Putamen (tissue), 1 donor: ENCODE measurements at places on chromosomes 7 and 10.

DNA sequence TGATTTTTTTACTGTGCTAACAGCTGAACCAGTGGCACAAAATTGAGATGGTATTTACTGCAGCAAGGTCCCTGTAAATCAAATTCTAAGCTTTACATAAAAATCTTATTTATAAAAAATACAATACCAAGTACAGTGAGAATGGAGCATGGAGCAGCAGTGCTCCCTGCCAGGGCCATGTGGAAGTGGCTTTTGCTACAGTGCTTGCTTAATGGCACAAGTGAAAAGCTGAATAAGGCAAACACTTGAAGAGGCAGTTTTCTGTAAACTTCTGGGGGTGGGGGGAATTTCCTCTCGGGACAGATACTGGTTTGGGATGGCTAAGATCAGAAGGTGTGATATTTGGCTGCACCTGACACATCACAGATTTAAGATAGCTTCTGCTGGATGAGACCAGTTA, 27.5 kb downstream of the AP3M1 start:
- DNase-seq, result no peak

GRCh38 chr7:23598296-23598695, 1.1 kb downstream of the CCDC126 start:
- DNase-seq, result no peak

GRCh38 chr7:137970253-137970975, 31.5 kb downstream of the CREB3L2 start:
- no peak for DNase-seq

DNA sequence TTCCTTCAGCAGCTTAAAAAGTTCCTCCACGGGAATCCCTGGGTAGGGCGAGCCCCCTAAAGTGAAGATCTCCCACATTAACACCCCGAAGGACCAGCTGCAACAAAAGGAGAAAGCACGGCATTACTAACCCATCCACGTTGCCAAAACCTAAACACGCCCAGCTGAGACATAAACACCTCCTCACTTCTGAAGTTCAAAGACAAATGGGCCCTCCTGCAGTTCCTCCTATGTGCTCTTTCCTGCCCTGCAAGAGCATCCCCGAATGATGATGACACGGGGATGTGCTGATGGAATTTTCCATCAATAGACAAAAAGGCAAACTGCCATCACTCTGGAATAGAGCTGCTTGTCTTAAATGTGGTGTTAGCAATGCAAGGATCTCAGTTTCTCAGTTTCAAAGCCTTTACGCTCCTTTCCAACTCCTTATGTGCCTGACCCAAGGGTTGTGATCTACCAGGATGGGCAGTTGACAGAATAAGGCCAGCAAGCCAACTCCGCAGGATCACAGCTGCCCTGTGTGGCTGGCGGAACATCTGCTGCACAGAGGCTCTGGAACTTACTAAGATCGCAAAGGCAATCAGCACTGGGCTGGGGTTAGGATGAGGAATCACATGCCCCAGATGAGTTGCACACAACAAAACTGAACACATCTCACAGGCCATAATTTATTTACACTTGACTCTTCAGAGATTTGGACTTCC, 112.7 kb downstream of the FGFR2 start:
- peak; percentile 53 for DNase-seq

DNA sequence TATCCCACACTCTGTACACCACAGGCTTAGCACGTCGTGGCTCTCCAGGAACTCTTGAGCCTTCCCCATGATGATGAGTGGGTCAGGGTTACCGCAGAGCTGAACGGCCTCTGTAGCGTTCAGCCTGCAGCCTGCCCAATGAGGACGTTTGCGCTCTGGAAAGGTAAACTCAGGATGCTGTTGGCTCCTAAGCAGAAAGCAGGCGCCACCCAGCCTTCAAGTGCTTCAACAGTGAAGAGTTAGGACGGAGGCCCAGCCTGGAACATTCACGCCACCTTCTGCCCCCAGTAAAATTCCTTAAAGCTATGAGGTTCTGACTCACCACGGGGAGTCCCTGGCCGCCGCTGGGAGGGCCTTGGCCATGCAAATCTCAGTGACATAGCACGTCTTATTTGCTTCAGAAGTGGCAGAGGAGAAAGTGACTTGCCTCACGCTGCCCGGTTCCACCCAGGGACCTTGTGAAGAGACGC, 161.5 kb upstream of the SH2B2 start:
- DNase-seq, result no peak
